ENCODE measurements at places on chromosomes 6 and 20. TPM values are rescaled to one million over a fixed set of nuclear protein-coding genes. Genes with fewer than 3 reads are reported as not detected.

SPACA1 gene
- not detected for total RNA-seq

RTN4IP1 gene
- total RNA-seq: 9.4 TPM

BMP5 gene
- 17.7 TPM for total RNA-seq

C6orf15 gene
- not detected for total RNA-seq

INSM1 gene
- total RNA-seq: 0.05 TPM

FKBP1C gene
- 0.49 TPM for total RNA-seq

ANKRD66 gene
- total RNA-seq: not detected

ECT2L gene
- total RNA-seq: not detected

CAPN11 gene
- 1.2 TPM for total RNA-seq

ID4 gene
- total RNA-seq: 0.10 TPM

HUS1B gene
- 0.74 TPM for total RNA-seq

HLA-F gene
- total RNA-seq: 7.5 TPM

PCMTD2 gene
- 35.0 TPM for total RNA-seq

SOBP gene
- 9.0 TPM for total RNA-seq

SLC17A1 gene
- not detected for total RNA-seq

RIOK1 gene
- total RNA-seq: 30.0 TPM

WFDC2 gene
- 1.6 TPM for total RNA-seq

DNMT3B gene
- total RNA-seq: 3.5 TPM

SLCO4A1 gene
- 167 TPM for total RNA-seq

GPR6 gene
- total RNA-seq: not detected

NCOA5 gene
- 30.6 TPM for total RNA-seq

RRAGD gene
- total RNA-seq: 27.8 TPM

TCF21 gene
- not detected for total RNA-seq

CAGE1 gene
- not detected for total RNA-seq

CCM2L gene
- 45.4 TPM for total RNA-seq

PRICKLE4 gene
- total RNA-seq: 1.6 TPM

ARID1B gene
- 91.7 TPM for total RNA-seq

PRND gene
- total RNA-seq: not detected

RFX6 gene
- total RNA-seq: not detected

CST3 gene
- total RNA-seq: 158 TPM

TPX2 gene
- 248 TPM for total RNA-seq

Measured in Panc1 (cell line).